GM19239 (cell line): ENCODE measurements at places on chromosomes 2 and 18.
A peak's percentile ranks its signal among the peaks of the same experiment; 100 is the strongest.

DNA sequence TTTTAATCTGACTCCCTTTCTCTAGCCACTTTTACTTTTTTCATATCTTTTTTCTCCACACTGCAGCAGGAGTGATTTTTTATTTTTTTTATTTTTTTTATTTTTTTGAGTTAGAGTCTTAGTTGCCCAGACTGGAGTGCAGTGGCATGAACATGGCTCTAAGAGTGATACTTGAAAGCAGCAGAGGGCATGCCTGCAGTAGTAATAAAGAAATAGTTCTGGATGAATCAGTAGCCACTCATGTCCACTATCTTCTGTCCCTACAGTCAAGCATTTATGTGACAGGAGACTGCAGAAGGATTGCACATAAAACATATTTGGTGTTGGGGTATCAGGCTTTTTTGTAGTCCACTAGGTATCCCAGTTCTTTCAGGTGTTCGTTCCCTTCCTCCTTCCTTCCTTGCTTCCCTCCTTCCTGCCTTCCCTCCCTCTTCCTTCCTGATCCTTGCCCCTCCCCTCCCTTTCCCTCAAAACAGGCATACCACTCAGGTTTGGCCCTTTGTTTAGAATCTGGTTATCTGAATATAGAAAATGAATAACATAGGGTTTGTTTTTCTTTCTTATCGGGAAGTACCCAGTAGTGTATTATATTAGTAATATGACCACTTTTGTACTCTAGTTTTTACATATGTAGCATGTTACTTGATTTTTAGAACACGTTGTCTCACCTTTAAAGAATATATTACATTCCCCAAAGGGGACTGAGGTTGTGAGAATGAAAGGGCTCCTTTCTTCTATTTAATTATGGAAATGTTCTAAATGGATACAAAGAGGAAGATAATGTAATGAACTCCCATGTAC, 23.5 kb downstream of the MIB1 start:
- DNase-seq: no peak

DNA sequence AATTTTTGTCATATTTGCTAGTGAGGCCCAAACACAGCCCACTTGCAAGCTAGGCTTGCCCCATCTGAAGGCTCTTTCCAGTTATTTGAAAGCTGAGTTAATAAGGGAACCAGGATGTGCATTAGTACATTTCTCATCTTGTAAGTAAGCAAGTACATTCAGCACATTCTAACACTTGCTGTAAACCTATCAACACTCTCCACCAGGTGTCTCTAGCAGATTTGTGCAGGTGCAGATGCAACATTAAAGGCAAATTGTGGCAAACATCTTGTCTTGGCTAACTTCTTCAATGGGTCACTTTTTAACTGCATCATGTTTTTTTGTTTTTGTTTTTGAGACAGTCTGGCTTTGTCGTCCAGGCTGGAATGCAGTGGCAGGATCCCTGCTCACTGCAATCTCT, 25.3 kb upstream of the MFSD6 start:
- peak; percentile 38 for DNase-seq

- DNase-seq: no peak
These were observed 162.4 kb downstream of the LRP1B start for GRCh38 chr2:141968433-141968832.

DNA sequence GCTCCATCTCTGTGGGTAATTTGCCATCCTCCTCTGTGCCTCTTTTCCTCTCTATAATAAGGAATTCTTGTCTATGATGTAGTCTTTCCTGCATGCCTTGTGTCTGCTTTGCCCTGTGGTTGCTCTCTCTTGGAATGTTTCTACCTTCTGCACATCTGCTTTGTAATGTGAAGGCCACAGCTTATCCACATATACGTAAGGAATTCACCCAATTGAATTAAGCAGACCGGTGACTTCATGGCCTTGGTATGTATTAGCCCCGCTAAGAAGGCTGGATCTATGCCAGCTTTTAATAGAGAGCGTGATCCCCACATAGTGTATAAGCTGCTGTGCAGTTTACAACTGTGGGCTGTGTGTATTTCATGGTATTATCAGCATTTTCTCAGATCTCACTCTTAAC, 274.7 kb downstream of the RNF144A start:
- no peak for DNase-seq

DNA sequence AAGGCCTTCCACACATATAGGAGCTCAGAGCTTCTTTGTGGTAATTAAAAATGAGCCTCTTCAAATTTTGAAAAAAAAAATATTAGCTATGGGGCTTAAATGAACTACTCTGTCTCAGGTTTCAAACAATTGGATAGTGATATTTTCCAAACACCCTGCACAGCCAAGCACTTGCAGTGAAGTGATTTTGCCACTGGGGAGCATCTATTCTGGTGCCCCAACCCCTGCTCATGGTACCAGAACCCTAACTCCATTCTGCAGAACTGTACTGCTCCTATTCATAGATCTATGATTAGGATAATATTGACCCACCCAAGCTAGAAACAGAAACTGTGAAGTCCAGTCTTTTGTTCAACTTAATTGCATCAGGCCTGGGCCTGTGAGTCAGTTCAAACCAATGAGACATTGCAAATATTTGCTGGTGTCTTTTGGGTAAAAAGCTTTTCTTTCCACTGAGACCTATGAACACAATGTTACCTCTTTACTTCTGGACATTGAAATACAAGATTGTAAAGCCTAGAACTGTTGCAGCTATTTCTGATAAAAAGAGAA, 324.0 kb downstream of the GALNT13 start:
- DNase-seq: no peak

GRCh38 chr2:111219734-111220505, 99.2 kb downstream of the BCL2L11 start:
- no peak for DNase-seq

DNA sequence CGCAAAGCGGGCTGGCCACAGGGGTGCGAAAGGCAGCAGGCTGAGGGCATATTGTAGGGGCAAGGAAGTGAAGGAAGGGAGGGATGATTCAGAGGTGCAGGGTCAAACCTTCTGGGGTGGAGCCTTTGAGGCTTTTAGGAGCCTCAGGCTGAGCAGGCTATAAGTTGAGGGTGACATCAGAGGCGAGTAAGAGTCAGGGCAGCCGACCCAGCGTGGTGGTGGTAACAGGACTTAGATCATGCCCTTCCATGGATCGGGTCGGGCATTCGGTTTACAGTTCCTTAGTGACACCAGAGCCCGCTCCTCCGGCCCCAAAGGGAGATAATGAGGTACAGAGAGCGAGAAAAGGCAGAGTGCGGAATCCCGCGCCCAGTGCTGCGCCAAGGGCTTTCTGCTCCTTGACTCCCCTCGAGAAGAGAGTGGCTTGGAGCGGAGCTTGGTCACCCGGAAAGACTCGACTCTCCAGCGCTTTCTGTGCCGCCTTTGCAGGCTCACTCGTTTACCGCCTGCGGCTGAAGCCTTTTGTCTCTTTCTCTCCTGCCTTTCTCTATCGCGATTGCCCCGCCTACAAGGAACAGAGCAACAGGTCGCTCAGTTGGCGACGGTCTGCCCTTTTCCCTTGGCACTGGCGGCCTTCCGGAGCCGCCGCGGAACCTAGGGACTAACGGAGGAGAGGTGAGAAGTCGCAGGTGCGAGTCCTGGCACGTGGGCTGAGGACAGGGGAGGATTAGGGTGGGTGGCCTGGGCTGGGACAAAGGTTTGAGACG, 720 bp downstream of the LBX2 start:
- DNase-seq: no peak

DNA sequence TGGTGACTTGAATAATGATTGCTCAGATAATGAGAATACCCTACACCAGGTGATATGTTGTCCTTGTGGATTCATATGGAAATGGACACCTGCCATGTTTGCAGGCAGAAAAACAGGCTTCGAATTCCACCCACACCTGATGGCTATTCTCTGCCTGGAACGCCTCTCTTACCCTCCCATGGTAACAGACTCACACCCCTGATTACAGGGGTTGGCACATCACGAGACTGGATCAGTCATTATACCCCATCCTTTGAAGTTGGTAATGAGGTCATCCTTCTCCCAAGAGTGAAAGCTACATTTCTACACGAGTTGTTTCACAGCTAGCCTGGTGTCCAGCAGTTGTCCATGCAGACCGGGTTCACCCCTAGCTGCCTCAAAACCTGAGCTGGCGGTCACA, 71.4 kb upstream of the MBOAT2 start:
- no peak for DNase-seq

- DNase-seq: no peak
These were observed 339.2 kb downstream of the PDE11A start for GRCh38 chr2:177733322-177733855.

- no peak for DNase-seq
These were observed 166.6 kb downstream of the ACTR3 start for GRCh38 chr2:114056294-114057143.

DNA sequence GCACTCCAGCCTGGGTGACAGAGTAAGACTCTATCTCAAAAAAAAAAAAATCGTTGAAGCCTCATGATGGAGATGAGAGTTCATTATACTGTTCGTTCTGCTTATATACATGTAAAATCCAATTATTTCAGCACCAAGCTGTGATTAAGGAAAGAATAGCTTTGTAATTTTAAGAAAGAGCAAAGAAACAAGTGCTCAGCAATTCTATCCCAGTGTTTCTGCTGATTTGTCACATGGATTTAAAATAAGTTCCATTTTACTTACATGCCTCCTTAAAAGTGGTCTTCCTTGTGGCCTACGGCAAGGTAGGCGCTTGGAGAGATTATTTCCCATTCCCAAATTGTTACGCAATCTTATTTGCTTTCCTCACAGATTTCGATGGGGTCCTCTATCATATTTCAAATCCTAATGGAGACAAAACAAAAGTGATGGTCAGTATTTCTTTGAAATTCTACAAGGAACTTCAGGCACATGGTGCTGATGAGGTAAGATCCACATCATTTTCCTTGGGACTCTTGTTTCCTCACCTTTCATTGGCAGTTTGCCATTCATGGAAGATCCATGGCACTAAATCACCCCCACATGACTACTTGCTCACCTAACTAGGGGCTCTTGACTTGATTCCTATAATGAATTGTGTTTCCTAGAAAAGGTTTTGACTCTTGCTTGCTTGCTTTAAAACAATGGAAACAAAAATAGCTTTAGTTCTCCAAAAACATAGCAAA, 11.5 kb downstream of the ARPC2 start:
- DNase-seq: no peak

DNA sequence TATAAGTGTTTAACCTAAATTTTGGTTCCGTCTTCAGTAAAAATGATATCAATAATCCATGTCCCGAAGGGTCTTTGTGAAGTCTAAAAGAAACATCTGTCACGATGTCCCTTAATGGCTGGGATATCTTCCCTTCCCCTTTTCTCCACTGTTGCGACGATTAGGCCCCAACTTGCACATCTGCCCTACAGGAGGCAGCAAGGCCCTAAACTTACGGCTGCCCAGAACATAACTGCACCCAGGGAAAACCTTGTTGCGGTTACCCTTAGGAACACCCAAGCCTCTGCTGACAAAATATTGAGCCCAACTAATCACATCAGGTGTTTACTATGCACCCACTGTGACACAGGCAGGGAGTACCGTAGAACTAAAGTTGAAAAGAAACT, 1.3 kb upstream of the SMAD2 start:
- peak; percentile 4 for DNase-seq

- no peak for DNase-seq
These were observed 87.1 kb upstream of the MCFD2 start for GRCh38 chr2:47002480-47003381.

GRCh38 chr2:14773696-14774095, 141.2 kb downstream of the LRATD1 start:
- DNase-seq: no peak

GRCh38 chr18:74500372-74500771, 4.2 kb downstream of the CNDP2 start:
- no peak for DNase-seq

- DNase-seq: no peak
These were observed 133.6 kb downstream of the PHLPP1 start for GRCh38 chr18:62848946-62849345.

DNA sequence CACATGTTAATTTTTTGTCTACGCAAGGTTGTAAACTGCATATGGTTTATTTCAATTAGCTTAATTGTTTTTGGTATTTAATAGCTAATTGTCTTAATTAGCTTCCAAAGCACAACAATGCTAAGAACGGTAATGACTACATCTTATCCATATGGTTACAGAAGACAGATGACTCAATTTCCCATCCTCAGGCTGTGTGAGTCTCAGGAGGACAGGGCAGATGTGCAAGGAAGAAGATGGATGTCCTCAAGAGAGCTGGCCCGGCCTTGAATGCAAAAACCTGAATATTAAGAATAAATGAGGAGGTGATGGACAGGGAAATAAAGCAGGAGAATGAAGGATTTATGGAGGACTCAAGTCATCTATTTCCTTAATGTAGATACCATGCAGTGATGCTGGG, 31.4 kb downstream of the SLC4A3 start:
- DNase-seq: no peak

DNA sequence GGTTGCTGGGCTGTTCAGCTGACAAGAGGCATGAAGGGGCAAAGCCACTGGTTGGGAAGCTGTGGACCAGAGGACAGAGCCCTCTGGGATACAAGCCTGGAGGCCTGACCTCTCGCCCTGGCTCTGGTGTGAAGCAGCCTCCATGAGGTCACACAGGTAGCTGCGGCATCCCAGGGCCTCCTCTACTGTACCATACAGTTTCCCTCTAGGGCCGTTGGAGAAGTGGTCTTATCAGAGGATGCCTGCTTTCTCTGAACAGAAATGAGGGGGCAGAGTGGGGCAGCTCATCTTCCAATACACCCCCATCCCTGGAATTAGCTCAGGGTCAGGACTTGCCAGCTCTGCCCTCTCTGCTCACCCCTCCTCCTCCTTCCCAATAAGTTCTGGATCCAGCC, 135.1 kb upstream of the SMAD2 start:
- no peak for DNase-seq

DNA sequence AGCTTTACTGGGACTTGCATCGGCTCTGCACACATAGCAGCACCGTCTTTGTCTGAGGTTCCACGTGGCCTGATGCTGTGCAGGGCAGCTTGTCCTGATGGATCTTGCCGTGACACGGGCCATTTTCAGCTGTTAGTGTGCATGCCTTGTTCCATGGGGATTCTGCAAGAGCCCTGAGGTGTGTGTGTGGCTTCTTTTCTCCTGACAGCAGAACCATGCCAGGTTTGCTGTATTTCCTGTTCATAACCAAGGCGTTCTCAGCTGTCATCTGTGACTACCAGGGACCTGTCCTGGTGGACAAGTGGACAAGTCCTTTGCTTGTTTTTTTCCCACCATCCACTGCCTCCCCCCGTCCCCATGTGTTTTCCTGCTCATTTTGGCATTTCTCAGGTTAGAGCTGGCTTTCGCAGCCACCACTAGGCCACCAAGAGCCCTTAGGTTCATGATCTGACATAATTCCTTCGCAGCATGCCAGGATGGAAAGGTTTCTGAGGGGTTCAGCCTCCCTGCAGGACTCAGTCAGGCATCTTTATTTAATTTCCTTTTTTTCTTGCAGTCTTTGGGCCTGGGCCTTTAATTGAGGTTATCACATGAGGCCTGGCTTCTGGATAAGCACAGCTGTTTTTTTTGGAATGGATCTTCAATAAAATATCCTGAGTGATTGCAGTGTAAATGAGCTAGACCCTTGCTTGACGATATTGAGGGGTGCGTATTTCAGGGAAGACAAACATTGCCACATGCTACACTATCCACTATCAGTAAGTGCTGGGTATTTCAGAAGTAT, 139.4 kb downstream of the NCK2 start:
- DNase-seq: no peak
